ENCODE measurements at places on chromosomes 7 and 10.

DNA sequence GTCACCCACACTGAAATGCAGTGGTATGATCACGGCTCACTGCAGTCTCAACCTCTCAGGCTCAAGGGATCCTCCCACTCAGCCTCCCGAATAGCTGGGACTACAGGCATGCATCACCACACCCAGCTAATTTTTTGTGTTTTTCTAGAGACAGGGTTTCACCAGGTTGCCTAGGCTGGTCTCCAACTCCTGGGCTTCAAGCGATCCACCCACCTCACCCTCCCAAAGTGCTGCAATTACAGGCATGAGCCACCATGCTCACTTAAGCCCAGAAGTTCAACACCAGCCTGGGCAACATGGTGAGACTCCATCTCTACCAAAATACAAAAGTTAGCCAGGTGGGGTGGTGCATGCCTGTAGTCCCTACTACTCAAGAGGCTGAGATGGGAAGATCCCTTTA, 33.5 kb downstream of the GDI2 start:
- DNase-seq: no peak

DNA sequence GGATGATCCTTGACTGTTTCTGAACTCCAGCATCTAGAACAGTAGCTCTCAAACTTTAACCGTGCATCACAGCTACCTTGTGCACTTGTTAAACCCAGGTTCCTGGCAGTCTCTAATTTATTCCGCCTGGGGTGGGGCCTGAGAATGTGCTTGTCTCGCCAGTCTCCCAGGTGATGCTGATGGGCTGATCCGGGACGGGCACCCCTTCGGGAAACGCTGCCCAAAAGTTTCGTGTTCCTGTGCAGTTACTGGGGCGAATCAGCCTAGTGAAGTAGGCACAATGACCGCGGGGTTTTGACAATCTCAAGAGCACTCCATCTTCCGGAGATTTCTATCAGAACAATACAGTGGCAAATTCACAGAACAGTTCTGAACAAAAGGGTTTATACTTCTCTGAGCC, 29.9 kb downstream of the ADCYAP1R1 start:
- no peak for DNase-seq

- DNase-seq: no peak
Observed at GRCh38 chr7:13742811-13743210, 246.7 kb downstream of the ETV1 start.

DNA sequence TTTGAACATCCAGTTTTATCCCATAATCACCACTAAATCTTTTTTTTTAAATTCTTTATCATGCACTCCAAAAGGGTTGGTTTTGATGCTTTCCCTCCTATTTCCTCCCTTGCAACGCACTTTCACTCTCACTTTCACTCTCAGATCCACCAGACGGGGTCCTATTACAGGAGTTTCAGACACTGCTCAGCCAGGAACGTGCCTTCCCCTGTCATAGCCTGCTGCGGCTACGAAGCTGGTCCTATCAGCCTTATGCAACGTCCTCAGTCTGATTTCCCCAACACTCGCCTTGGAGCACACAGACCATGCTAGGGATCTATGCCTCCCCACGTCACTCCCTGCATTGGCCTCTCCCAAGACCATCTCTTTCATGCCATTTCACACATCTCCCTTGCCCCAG, 23.4 kb downstream of the ZPBP start:
- DNase-seq: no peak

DNA sequence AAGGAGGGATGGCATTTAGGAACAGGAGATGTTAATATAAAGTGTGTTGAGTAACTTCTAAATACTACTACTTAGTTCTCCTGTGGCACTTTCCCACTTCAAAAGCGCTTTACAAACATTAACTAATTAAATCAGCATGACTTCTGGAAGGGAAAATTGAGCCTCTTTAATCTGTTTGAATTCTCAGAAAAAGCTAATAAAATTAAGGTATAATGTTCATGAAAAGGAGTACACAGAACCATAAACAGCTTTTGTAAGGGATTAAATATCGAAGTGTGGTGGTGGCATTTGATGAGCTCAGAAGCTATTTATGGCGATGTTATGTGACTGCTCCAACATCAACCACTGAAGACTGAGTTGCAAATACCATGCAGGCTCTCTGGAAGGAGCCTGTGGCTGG, 10.2 kb upstream of the VAX1 start:
- no peak for DNase-seq

- DNase-seq: no peak
Observed at GRCh38 chr7:83155407-83155806, 7.3 kb downstream of the PCLO start.

DNA sequence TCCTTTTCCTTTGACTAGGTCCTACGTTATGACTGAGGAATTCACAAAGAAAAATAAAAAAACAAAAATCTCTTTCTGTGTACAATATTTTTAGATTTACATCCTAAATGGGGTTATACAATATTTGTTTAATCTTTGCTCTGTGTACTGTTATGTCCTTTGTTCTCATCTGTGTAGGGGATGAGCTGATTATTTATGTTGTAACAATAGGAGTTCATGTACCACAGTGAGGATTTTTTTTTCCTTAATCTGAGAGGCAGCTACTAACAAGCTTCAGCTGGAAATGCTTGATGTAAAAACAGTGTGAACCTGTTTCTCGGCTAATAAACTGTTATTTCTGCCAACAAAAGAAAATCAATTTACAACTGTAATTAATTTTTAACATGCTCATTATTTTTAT, 58.0 kb downstream of the ORC5 start:
- no peak for DNase-seq

- DNase-seq: no peak
Observed at GRCh38 chr10:62895063-62895462, 78.9 kb upstream of the EGR2 start.

- no peak for DNase-seq
Observed at GRCh38 chr10:101379663-101380352, 25.8 kb downstream of the BTRC start.

DNA sequence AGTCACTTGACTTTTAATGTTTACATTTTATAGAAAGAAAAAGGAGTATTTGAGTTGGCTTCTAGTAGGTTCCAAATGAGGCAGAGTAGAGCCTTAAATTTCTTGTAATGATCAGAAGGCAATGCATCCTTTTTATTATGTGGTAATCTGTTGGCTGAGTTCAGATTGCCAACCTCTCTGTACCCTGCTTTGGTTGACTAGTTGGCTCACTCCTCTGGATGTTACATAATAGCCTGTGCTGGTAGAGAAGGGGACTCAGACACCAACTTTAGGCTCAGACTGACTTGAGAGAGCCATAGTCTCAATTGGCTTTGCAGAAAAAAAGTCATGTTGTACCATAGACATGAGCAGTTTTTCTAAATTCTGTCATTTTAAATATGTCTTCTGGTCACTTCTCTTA, 46.8 kb upstream of the GLCCI1 start:
- DNase-seq: no peak

DNA sequence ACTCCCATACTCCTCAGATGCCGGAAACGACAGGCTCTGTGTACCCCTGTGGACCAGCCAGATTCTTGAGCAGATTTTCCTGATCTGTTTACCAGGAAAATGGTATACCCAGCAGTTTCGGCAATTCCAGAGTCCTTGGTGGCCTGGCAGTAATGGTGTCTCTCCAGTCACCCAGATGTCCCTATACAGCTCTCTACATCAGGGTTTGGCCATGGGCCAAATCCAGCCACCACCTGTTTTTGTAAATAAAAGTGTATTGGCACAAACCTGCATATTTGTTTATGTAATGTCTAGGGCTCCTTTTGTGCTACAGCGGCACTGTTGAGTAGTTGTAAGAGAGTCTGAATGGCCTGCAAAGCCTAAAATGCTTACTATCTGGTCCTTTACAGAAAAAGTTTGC, 491.3 kb downstream of the RPS24 start:
- DNase-seq: no peak

DNA sequence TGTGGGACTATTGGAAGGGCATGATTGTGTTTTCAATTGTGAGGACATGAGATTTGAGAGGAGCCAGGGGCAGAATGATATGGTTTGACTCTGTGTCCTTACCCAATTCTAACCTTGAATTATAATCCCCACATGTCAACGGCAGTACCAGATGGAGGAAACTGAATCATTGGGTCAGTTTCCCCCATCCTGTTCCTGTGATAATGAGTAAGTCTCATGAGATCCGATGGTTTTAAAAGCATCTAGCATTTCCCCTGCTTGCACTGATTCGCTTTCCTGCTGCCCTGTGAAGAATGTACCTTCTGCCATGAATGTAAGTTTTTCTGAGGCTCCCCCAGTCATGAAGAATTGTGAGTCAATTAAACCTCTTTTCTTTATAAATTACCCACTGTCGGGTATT, 1367.1 kb downstream of the XPNPEP1 start:
- DNase-seq: no peak

DNA sequence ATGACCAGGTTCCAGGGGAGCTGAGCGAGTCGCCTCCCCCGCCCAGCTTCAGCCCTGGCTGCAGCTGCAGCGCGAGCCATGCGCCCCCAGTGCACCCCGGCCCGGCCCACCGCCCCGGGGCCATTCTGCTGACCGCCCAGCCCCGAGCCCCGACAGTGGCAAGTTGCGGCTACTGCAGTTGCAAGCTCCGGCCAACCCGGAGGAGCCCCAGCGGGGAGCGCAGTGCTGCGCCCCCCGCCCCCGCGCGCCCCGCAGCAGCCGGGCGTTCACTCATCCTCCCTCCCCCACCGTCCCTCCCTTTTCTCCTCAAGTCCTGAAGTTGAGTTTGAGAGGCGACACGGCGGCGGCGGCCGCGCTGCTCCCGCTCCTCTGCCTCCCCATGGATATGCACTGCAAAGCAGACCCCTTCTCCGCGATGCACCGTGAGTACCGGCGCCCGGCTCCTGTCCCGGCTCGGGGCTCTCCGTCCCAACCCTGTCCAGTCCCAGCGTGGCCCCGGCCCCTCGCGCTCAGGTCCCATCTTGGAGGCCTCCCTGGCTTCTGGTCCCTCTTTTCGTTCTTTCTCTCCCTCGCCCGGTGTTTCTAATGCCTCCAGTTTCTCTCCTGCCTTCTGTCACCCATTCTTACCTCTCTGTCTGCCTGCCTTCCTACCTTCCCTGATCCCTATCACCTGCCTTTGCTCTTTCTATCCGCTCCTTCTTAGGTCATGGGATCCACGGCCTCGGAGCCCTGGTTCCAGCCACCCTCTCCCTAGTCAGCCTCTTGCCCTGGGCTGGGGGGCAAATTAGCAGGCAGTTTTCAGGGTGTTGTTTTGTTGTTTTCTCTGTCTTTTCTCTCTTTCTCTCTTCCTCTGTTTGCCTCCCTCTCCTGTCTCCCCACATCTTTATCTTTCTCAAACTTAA, 751 bp downstream of the PAX2 start:
- DNase-seq: no peak

- peak; percentile 54 for DNase-seq
Observed at GRCh38 chr10:43396061-43396927, 12.7 kb downstream of the HNRNPF start.

DNA sequence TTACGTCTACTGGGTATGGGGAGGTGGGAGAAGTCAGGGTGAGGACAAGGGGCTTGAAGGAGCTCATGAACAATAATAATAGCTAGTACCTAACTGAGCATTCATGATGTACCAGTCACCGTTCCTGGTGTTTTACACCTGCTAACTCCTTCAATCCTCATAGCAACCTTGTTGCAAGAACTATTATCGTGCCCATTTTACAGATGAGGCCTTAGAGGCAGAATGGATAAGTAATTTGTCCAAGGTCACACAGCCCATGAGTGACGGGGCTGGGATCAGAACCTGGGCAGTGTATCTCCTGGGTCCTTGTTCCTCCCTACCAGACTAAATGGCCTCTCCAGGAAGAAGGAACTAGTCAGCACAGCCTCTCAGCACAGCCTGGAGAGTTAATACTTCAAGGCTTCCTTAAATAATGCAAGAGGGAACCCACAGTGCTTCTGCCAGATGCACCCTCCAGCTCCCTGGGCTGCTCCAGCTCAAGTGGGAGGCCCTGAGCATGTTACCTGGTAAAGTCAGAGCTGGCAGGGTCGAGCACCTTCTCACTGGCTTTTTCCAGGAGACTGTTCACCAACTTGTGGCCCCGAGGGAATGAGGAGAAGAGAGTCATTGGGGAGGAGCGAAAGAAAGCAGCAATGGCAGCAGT, 28.8 kb downstream of the RRP12 start:
- DNase-seq: no peak

GRCh38 chr10:132712743-132713142, 73.2 kb downstream of the NKX6-2 start:
- DNase-seq: no peak

- DNase-seq: no peak
Observed at GRCh38 chr7:1546274-1546908, 9.6 kb downstream of the TMEM184A start.

- DNase-seq: no peak
Observed at GRCh38 chr10:100636848-100637553, 101.3 kb downstream of the HIF1AN start.

- no peak for DNase-seq
Observed at GRCh38 chr7:130324306-130324943, 20.2 kb upstream of the CPA5 start.

GRCh38 chr7:128167042-128167701, 73.9 kb upstream of the LEP start:
- no peak for DNase-seq

DNA sequence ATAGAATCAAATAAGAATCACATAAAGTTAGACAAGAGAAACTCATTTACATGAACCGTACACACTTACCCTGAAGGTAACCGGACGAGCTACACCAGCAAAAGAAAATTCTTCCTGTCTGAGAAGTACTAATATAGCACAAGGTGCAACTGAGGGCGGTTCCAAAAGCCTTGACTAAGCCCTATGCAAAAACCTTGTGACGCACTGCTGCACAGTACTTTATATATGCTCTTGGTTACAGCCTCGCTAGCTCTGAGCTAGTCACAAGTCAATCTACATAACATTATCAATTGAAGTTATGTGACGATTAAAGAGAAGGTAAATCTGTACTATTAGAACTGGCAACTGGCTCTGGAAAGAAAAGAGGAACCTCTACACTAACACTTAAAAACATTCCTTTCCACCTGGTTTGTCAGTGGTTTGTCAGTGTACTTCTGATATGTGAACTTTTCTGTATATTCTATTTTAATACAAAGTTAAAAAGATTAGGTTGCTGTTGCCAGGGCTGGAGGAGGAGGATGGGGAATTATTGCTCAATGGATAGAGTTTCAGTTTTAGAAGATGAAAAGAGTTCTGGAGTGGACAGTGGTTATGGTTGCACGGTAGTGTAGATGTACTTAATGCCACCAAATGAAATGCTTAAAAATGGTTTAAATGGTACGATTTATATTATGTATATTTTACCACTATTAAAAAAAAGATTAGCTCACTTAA, 21.6 kb downstream of the NT5C3A start:
- DNase-seq: peak; percentile 44

DNA sequence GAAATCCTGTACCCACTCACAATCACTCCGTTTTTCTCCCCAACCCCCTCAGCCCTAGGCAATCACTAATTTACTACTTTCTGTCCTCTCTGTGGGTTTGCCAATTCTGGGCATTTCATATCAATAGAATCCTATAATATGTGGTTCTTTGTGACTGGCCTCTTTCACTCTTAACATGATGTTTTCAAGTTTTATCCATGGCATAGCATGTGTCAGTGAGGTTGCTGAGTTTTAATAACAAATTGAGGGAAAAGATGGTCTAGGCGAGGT, 11.9 kb downstream of the PLAU start:
- DNase-seq: no peak

- no peak for DNase-seq
Observed at GRCh38 chr10:17181751-17182150, 19.7 kb downstream of the TRDMT1 start.

Data from T-helper 9 cell (primary cell).